NCI-H2081 treated with DMSO at 0.1 percent for 48 hours (cell line): ENCODE measurements at places on chromosomes 5 and 9.

DNA sequence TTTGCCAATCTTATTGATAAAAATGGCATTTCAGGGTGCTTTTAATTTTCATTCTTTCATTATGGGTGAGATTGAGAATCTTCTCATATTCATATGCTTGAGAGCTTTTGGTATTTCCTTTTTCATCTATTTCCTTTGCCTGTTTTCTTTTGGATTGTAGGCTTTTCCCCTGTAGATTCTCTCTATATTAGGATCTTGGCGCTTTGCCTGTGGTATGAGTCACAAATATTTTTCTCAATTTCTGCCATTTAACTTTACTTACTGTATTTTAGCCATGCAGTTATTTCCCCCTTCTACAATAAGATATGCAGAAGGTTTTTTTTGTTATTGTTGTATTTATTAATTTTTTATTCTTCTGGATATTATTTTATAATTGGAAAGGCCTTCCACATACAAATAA lies 21.5 kb upstream of the KLF9 start:
- no peak for DNase-seq

GRCh38 chr5:124732428-124733328 lies 13.8 kb downstream of the ZNF608 start:
- DNase-seq = no peak

DNA sequence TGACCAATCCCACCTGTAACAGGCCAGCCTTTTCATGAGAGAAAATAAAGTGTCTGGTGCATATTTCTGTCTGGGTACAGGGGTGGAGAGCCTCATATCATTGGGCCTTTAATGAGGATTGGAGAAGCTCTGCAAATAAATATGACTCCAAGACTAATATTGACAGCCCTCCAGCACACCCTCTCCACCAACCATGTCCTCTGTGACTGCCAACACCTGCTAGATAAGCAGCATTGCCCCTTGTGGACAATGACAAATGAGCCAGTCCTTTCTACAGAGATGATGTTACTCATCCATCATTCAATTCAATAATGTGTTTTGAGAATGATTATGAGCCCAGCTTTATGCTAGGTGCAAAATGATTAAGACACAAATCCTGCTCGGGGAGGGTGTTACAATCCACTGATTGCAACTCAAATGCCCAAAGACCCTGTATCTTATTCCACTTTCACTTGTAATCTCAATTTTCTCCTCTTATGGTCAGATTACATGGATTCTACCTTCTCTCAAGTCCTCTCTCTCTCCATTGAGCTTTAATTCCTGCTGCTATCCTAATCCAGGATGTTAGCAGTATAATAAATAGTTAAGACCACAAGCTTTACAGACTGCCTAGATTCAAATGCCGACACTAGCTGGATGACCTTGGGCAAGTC lies 2.1 kb upstream of the GFRA3 start:
- no peak for DNase-seq

- no peak for DNase-seq
Observed at GRCh38 chr5:77663090-77663863, 24.8 kb upstream of the OTP start.

GRCh38 chr9:97811533-97812246 lies 41.3 kb upstream of the FOXE1 start:
- no peak for DNase-seq

DNA sequence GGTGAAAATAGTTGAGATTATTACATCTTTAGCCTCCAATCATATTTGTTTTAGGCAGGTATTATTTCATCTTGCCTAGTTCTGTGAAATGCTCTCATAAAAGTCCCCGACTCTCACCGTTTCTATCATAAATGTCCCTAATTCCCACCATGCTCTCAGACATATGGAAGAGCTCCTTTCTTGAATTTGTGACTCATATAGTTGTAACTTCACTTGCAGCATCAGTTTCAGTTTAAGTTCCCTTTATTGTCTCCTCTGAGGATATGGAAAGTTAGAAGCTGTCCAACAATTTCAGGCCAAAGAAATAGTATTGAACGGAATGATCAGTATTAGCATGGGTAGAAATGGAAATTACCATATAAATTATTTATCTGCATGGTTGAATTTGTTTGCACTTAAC lies 187.5 kb upstream of the NR4A3 start:
- DNase-seq = no peak

DNA sequence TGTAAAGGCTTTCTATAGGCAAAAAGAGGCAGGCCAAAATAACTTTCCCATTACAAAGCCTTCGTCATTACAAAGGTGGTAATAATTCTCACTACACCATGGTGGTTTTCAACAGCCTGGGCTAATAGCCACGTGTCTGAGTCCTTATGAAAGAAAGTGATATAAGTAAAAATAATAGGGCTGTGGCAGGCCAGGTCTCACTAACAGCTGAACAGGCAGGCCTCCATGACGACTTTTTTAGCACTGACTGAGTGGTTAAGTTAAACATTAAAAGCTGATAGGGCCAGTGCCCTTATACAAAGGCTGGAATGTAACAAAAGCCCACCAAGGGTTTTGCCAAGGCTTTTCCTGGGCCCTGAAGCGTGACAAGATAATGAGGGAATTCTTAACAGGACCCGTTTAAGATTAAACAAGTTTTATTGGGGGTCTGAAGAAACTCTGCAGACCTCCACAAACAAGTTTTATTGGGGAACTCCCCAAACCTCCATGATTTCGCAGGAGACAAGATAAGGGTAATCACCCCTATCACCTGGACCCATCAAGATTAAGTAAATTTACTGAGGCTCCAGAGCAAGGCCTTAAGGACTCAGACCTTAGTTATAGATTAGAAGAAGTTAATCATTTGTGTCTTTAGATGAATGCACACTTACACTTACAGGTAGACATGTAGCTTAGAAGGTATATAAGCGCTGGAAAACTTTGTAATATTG lies 412.9 kb downstream of the CHSY3 start:
- DNase-seq = no peak
